ENCODE measurements at places on chromosomes 4 and X. TPM values are rescaled to one million over a fixed set of nuclear protein-coding genes. Genes with fewer than 3 reads are reported as not detected.

DNA sequence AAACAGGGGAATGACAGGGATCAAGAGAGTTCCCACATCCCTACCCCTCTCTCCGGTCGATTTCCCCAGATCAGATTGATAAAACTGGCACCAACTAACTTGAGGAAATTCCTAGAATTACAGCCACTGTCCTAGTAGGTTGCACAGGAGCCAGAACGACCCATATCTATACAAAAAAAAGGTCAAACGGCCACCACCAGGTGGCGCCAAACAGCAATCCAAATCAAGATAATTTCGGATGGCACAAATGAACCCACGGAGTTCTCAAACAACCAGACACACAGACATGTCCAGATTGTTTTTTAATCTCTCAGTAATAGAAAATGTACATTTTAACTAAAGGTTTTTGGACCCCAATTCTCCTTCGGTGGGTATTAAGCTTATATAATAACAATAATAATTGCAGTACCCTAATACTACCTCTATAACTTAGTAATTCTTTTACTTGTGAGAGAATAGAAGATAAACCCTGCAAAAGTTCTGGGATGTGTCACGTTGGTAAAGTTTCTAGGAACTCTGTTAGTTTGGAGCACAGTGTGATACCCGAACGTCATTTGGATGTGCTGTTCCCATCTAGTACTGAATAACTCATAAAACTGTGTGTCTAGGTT lies 212.6 kb downstream of the SPOCK3 start:
- H3K27me3 ChIP-seq, result no peaks in the 10 kb centered on the region
- H3K4me3 ChIP-seq, result no peak overlapping the region
- H3K27ac ChIP-seq, result no peak overlapping the region
- no peaks in the 10 kb centered on the region for H3K4me1 ChIP-seq

DNA sequence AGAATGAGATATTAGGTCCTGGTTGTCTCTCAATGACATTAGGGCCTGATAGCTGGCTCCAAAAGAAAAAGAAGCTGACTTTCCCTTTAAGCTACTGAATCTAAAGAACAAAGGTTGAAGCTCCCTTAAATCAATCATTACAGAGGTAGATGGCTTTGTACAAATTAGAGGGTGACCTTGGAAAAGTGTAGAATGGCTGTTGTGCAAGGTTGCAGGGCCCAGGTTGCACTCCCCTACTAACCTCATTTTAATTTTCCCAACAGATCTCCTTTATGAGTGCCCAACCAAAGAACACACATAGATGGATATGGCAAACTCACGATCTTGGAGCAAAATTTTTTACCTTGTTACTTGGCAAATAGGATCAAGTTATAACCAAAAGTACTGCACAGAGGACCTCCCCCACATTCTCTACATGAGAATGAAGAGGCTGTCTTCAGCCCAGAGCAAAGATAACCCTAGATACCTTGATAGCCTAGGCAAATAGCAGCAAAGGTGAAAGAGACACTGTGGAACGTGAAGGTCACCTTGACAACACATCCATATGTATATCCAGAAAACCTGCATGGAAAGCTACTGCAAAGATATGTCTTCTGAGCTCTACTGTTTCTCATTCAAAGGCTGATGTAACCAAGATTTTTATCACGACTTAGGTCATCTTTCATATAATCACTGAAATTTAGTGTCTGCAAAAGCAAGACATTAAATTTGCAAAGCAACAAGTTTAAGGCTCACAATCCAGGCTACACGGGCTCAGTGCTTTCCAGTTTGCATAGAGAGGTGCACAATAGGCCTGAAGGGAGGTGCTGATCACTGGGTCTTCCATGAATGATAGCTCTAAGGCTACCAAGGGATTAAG lies 23.0 kb downstream of the KLB start:
- DNase-seq, result no peak
- no peak overlapping the region for H3K4me3 ChIP-seq
- H3K4me1 ChIP-seq, result no peaks in the 10 kb centered on the region

GRCh38 chr4:105548483-105548882 lies 3.9 kb upstream of the ARHGEF38 start:
- H3K36me3 ChIP-seq, result no peaks in the 10 kb centered on the region
- no peak overlapping the region for H3K27ac ChIP-seq

DNA sequence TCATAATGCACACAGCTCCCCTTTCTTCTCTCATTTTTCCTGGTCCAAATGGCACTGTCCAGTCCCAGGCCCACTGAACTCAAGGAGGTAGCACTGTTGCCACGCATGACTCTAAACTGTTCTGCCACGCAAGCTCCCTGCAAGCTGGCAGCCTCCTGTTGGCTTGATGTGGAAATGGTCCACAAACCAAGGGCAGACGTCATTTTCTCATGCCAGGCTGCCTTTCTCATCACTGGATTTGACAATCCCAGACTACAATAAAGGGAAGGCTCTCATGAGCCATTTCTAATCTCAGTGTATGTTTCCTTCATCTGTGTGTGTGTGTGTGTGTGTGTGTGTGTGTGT lies 22.4 kb downstream of the OTOP1 start:
- H3K27ac ChIP-seq, result no peak overlapping the region
- no peaks in the 10 kb centered on the region for H3K4me1 ChIP-seq
- H3K27me3 ChIP-seq, result peaks cover 19% of the 10 kb centered on the region
- H3K36me3 ChIP-seq, result no peaks in the 10 kb centered on the region

DNA sequence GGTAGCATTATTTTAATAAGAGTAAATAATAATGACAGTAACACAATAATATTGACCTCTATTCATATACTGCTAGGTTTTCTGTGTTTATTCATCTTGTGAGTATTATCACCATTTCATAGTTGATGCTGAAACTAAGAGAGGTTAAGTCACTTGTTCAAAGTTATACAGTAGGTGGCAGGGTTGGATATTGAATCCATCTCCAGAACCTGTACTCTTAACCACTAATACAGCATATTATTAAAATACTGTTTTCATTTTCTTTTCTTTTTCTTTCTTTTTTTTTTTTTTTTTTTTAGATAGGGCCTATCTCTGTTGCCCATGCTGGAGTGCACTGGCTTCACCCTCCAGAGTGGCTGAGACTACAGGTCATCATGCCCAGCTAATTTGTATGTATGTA lies 7.1 kb upstream of the ELF2 start:
- H3K27ac ChIP-seq, result no peak overlapping the region
- peaks cover 2% of the 10 kb centered on the region for H3K27me3 ChIP-seq
- H3K4me1 ChIP-seq, result no peaks in the 10 kb centered on the region
- no peaks in the 10 kb centered on the region for H3K36me3 ChIP-seq

FGF13 gene
- not detected for total RNA-seq

DNA sequence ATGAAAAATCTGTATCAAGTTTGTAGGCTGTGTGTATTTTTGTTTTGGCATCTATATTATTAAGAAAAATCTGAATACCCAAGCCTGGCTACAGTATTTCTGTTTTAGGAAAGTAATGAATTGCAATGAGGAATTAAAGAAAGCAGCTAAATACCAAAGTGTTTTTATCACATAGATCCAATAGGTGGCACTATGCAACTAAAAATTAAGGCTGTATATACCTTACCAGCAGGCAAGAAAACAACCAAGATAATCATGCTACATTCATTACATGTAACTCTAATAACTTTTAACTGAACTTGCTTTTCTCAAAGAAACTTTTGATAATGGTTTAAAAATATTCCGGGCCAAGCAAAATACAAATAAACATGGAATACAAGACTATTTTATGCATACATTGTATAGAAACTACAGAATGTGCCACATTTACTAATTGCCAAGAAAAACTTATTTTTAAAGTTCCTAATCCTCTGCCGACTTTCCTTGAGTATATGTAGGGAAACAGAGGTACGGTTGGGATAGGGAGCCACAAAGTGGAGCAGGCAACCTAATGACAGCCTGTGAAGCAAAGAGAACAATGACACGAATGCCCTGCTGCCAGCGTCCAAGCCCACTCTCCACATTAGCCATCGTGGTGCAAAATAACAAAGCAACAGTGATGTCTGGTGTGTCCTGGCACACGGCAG lies 63.7 kb downstream of the SEC24D start:
- peaks cover under 1% of the 10 kb centered on the region for H3K36me3 ChIP-seq
- no peaks in the 10 kb centered on the region for H3K27me3 ChIP-seq
- DNase-seq, result no peak
- no peak overlapping the region for H3K27ac ChIP-seq
- no peaks in the 10 kb centered on the region for H3K4me1 ChIP-seq

- H3K27ac ChIP-seq, result no peak overlapping the region
- H3K27me3 ChIP-seq, result no peaks in the 10 kb centered on the region
- no peak for DNase-seq
- no peak overlapping the region for H3K4me3 ChIP-seq
- H3K36me3 ChIP-seq, result no peaks in the 10 kb centered on the region
Measured at GRCh38 chr4:138310498-138310897, 68.3 kb upstream of the SLC7A11 start.

NAP1L3 gene
- total RNA-seq, result 9.3 TPM

DNA sequence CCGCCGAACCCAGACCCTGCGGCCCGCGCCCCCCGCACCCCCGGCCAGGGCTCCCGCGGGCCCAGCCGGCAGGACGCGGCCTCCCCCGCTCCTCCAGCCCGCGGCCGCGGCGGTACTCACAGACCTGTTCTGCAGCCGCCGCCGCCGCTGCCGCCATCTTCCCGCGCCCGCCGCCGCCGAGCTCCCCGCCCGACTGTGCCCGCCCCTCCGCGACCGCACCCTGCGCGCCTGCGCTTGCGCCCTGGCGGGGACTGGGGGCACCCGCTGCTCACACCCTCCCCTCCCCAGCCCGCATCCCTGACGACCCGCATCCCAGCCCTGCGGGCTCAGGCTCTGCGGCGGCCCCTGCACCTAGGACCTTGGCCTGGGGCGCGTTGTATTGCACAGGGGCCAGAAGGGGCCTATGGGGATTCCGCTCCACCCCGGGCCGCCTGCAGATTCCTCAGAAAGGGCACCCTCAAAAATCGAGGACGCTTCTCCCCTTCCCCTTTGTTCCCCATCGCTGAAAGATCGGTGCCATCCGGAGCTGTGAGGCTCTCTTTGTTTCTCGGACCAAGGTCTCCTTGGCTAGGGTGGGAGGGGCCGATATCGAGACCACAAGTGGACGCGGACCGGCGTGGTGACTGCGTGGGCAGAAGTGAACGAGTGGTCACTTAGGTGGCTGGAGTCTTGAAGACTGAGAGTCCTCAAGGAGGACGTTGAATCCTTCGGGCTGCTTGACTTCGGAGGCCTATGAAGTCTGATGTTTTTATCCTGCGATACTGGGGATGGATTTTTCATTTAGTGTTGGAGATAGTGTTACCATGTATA lies at the start of gene SGCB:
TSS of gene SGCB (minus strand) at position 197 of the 810 bp plus-strand sequence. CDS start at position 157, 40 bp downstream.
- peak within 1 kb of the TSS; percentile 88 for H3K4me3 ChIP-seq
- peak within 1 kb of the TSS; percentile 41 for H3K27ac ChIP-seq
- H3K4me1 ChIP-seq, result peaks cover 26% of the 10 kb centered on the region
- H3K27me3 ChIP-seq, result peaks cover 16% of the 10 kb centered on the region
- no peaks in the 10 kb centered on the region for H3K36me3 ChIP-seq

DNA sequence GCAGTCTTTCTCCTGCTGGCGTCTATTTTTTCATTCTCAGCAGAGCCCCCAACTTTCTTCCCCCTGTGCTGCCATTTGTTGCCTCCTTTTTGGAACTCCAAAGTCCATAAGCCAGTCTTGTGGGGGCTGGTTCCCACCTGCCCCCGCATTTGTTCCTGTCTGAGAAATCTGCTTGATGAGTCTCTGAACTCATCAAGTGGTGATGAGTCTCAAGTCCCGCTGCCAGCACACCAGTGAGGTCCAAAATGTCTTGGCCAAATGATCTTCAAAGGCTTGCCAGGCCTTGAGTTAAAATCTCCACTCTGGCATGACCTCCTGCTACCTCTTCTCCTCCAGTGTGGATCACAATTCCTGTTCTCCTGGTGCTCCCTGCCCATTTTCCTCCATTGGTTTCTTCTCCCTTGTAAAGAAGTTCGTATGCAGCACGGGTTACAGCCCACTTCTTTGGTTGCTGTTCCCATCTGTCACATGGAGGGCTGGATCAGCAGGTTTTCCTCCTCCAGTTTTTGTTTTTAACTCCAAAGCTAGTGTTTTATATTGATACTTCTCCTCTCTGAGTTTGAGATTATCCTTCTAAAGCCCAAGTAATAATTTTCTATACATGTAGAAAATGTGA lies 72.7 kb upstream of the LIMCH1 start:
- H3K27me3 ChIP-seq, result peaks cover 7% of the 10 kb centered on the region
- no peak overlapping the region for H3K4me3 ChIP-seq
- H3K4me1 ChIP-seq, result no peaks in the 10 kb centered on the region
- H3K27ac ChIP-seq, result no peak overlapping the region
- DNase-seq, result no peak
- H3K36me3 ChIP-seq, result no peaks in the 10 kb centered on the region

COX7B2 gene
- not detected for total RNA-seq

DNA sequence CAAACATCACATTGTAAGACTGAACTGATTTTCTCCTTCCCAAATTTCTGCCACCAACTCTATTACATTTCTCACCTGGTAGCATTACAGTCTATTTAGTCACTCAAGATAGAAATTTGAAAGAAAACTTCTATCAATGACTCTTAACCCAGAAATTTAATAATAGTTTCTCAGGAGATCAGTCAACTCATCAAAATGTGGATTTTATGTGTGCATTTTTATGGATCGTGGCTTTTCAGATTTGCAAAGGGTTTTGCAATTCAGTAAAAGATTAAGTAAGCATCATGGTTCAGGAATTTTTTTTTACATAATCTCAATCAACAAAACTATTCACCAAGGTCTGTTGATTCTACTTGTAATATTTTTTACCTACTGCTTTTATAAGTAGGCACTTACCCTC lies 111.1 kb downstream of the CFAP299 start:
- peak overlapping the region; percentile 24 for H3K27ac ChIP-seq
- H3K4me1 ChIP-seq, result no peaks in the 10 kb centered on the region
- no peaks in the 10 kb centered on the region for H3K27me3 ChIP-seq
- no peak overlapping the region for H3K4me3 ChIP-seq

GRCh38 chr4:175947117-175947722 lies 118.4 kb upstream of the WDR17 start:
- no peaks in the 10 kb centered on the region for H3K36me3 ChIP-seq
- peaks cover 18% of the 10 kb centered on the region for H3K27me3 ChIP-seq
- DNase-seq, result no peak
- H3K27ac ChIP-seq, result no peak overlapping the region

GRCh38 chrX:77658886-77659285 lies 127.1 kb downstream of the ATRX start:
- H3K27ac ChIP-seq, result no peak overlapping the region
- H3K36me3 ChIP-seq, result no peaks in the 10 kb centered on the region
- H3K4me3 ChIP-seq, result no peak overlapping the region
- no peaks in the 10 kb centered on the region for H3K27me3 ChIP-seq
- no peak for DNase-seq
- no peaks in the 10 kb centered on the region for H3K4me1 ChIP-seq

MORF4L2 gene
- total RNA-seq, result 110 TPM

DNA sequence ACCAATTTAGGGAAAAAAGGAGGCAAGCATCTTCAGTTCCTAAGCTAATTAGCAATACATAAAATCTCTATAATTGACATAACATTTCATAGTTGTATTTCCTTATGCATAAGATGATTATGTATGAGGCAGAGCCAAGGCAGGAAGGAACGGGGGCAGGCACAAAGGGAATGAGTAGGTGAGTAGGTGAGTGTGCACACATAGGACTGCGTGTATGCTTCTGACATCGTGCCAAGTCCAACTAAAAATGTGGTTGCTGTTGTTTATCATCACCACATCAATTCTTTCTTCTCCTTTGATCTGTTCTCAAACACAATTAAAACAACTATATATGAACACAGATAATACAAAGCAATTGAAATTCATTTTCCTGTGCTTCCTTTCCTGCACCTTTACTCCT lies 131.2 kb downstream of the UNC5C start:
- DNase-seq, result no peak
- H3K27me3 ChIP-seq, result peaks cover 7% of the 10 kb centered on the region
- no peaks in the 10 kb centered on the region for H3K4me1 ChIP-seq
- H3K36me3 ChIP-seq, result no peaks in the 10 kb centered on the region
- H3K27ac ChIP-seq, result no peak overlapping the region
- no peak overlapping the region for H3K4me3 ChIP-seq

TRIM60 gene
- not detected for total RNA-seq

GRCh38 chr4:63637270-63637669 lies 772.0 kb downstream of the TECRL start:
- DNase-seq, result no peak
- H3K4me1 ChIP-seq, result no peaks in the 10 kb centered on the region
- H3K4me3 ChIP-seq, result no peak overlapping the region
- no peak overlapping the region for H3K27ac ChIP-seq

Measured in naive thymus-derived CD8-positive, alpha-beta T cell (primary cell).